ENCODE measurements at places on chromosomes 13 and 19.

DNA sequence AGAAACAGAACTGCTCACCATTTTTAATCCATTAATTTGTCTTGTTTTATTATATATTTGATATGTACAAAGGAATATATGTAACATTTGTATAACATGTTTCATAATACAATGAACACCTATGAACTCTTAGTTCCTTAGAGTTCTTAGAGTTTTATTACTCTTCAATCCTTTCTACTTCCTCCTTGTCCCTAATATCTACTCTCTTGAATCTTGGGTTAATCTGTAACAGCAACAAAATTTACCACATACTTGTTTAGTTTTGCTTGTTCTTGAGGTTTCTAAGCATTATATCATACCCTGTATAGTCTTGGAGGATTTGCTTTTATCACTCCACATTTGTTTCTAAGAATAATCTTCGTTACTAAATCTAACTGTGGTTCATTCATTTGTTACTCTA is 151.4 kb downstream of the PDS5B start:
- DNase-seq, result no peak

GRCh38 chr13:38412266-38412665 is 62.6 kb downstream of the UFM1 start:
- no peak for DNase-seq

- no peak for DNase-seq
These were observed 67.7 kb upstream of the TEX29 start for GRCh38 chr13:111252446-111253364.

GRCh38 chr13:112740502-112741131 is 50.8 kb downstream of the ATP11A start:
- DNase-seq, result no peak

GRCh38 chr19:2478278-2478755 is 2.4 kb downstream of the GADD45B start:
- peak; percentile 50 for DNase-seq

DNA sequence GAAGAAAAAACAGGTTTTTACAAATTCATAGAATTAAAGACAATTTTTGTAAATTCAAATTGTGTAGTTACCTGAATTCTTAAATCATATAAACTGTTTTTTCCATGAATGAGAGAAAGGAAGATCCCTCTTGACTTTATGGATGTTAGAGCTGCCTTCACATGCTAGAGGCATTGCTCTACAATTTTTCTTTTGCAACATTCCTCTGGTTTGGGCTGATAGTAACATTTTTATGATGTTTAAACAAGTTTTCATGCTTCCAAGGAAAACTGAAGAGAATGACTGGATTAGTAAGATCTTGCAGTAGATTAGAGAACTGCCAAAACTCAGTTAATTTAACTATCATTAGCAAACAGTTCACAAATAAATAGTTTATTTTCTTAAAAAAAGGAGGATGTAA is 250.6 kb downstream of the GPC6 start:
- DNase-seq, result no peak

DNA sequence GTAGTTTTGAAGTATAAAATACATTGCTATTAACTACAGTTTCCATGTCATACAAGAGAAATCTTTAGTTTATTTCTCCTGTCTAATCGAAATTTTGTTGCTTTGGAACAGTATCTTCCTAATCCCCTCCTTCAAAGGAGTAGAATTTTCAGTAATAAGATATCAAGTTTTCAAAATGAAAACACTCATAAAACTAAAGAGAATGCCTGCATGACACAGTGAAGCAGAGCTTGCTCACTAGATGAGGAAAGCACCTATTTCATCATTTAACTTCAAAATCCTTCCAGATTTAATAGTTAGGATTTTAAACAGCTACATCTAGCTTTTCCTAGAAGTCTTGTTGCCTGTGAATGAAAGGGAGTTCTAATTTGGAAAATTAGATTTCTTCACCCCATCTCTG is 80.8 kb downstream of the TNFSF11 start:
- no peak for DNase-seq

DNA sequence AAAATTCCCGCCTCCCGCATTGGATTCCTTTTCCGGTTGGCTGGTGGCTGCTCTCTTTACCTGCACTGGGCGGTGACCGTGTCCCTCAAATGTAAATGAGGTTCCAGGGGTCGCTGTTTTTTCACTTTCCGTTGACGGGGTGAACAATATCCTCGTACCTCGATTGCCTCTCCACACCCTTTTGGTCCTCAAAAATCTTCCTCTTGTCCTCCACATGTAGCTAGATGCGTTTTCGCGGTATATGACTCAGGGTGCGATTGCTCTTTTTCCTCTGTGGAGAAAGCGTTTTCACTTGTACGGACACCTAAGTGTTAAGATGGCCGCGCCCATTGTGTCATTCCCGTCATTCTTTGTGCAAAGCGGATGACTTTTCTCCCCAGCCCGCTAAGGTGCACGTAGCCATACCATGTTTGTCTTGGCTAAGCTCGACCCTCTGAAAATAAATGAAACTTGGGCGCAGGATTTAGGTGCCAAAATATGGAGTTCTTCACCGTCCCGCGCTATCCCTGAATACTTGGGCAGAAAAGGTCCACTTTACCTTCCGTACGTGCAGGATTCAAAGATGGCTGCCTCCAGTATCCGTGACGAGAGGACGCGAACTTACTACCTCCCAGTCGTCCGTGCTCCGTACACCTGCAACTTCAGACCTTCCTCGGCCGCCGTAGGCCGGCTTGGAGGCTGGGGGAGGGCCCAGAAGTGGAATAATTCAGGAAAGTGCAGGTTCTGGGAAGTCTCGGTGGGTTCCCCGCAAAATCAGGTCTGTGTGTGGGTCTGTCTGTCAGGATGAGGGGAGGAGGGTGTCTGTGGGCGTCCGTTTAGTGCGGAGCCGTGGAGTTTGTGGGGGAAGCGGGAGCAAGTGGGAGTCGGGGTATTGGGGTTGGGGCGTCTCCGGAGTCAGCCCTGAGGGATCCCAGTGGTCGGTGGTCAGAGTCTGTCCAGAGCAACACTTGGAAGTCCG is at the start of gene ZNF613:
Gene ZNF613 (plus strand): TSS at position 689 of the 958 bp plus-strand sequence. CDS start 8,749 bp downstream, outside the sequence.
- DNase-seq, result peak; percentile 80

DNA sequence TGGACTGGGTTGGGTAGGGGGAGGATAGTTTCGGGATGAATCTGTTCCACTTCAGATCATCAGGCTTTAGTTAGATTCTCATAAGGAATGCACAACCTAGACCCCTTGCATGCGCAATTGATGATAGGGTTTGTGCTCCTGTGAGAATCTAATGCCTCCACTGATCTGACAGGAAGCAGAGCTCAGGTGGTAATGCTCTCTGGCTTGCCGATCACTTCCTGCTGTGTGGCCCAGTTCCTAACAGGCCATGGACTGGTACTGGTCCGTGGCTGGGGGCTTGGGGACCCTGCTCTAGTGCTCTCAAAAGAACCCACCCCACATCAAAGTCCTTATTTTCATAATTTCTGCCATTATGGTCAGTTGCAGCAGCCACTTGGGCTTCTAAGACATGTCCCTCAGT is 30.1 kb downstream of the DNAJC3 start:
- DNase-seq, result no peak

DNA sequence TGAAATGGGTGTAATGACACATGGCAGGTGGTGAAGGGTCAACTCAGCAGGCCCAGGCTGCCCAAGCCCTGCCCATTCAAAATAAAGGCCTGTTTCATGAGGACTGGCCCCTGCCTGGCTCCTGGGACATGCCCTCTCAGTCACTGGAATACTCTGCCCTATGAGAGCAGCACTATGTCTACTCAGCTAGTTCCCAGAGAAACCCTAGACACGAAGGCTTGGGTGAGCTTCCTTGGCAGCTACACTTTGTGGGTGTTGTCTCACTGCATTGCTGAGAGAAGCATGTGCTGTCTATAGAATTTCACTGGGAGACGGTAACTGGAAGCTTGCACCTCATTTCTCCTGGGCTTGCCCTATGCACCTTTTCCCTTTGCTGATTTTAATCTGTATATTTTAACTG is 752.8 kb downstream of the LIG4 start:
- DNase-seq, result no peak

- no peak for DNase-seq
These were observed 72.4 kb upstream of the TSC22D1 start for GRCh38 chr13:44648392-44649103.

DNA sequence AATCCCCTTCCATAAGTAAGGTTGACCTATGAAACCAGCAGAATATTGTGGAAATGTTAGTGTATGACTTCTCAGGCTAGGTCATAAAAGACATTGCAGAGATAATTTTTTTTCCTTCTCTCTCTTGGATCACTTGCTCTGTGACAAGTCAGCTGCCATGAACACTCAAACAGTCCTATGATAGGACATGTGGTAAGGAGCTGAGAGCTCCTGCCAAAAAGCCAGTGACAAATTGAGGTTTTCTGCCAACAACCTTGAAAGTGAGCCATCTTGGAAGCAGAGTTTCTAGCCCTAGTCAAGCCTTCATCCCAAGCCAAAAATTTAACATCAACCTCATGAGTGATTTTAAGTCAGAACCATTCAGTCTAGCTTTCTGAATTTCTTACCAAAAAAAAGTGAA is 270.9 kb upstream of the NBEA start:
- DNase-seq, result no peak

DNA sequence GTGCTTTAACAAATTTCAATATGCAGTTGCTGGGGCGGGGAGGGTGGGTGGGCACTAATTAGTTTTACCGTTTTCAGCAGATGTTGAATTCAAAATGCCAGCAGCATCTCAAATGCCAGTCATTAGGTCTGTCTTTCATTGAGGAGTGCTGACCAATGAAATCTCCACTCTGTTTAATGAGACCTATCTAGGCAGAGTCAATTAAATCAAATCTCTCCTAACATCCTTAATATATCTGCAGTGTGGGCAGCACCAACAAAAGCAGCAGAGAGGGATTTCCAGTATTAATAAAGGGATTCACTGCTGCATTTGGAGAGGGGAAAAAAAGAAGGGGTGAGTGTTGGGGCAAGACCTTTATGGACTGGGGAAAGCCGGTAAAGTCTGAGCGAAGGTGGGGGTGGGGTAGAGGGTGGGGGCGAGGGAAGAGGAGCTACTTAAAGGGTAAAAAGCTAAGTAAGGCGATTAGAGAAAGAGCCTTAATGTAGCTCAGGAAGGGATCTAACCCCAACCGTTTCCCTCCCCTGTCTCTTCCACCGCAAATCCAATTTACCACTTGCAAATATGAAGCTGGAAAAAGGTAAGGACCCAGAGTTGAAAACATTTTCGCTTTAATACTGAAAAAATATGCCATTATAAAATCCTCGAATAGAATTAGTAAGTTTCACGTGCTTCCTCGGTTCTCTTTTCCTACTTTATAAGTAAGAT is 4.5 kb downstream of the SLITRK1 start:
- DNase-seq, result no peak

- no peak for DNase-seq
These were observed 237.0 kb upstream of the TSHZ3 start for GRCh38 chr19:31586282-31586681.

GRCh38 chr13:49226613-49227012 is 6.5 kb downstream of the MLNR start:
- DNase-seq, result no peak
